ENCODE measurements at places on chromosomes 7 and 10.

- peak; percentile 57 for DNase-seq
Observed at GRCh38 chr10:70815504-70816219, at the start of gene SGPL1. Gene SGPL1 (plus strand): TSS chr10:70815948. CDS start chr10:70816854, 906 bp downstream.

DNA sequence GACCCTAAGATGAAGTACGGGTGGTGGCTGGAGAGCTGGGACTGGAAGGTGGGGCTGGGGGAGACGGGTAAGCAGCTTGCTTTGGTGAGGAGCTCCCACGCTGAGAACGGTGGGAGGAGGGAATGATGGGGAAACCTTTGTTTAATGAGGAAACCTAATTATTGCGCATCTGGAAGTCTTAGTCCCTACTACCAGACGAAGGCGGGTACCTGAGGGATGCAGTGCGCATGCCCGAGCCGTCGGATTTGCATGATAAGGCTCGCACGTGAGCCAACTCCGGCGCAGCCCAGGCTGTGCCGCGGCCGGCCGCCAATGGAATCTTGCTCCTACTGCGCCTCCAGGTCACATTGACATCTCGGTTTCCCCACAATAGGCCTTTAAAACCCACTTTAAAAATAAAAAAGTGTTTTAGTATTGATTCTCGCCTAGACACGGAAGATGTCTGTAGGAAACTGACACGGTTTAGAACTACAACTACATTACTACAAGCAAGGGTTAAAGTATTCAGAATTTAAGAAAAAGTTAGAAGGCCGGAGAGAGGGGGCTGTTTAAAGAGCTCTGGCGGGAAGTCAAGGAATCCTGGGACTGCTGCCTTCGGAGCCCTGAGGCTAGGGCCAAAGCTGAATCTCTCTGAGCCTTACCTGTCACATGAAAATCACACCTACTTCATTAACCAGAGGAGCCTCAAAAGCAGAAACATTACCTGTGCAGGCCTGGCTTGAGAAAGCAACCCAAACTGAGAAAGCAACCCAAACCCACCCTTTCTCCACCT is 12.1 kb upstream of the DLX6 start:
- DNase-seq, result no peak

DNA sequence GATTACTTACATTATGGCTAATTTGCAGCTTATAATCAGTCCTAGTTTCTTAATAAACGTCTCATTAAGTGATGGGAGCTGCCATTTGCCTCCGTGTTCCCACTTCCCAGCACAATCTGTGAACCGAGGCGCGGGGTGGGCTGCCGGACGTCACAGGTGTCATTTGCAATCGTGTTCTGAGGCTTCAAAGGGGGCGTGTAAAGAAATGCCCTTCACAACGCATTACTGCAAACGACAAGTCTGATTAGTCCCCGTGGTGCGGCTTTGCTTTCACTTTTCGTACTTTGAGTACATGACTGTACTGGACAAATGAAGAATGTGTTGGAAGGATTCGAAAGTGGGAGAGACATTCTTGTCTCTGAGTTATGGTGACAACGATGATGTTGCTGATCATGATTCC is 614.2 kb upstream of the ADARB2 start:
- no peak for DNase-seq

- DNase-seq, result no peak
Observed at GRCh38 chr10:102785818-102786217, 42.1 kb downstream of the WBP1L start.

DNA sequence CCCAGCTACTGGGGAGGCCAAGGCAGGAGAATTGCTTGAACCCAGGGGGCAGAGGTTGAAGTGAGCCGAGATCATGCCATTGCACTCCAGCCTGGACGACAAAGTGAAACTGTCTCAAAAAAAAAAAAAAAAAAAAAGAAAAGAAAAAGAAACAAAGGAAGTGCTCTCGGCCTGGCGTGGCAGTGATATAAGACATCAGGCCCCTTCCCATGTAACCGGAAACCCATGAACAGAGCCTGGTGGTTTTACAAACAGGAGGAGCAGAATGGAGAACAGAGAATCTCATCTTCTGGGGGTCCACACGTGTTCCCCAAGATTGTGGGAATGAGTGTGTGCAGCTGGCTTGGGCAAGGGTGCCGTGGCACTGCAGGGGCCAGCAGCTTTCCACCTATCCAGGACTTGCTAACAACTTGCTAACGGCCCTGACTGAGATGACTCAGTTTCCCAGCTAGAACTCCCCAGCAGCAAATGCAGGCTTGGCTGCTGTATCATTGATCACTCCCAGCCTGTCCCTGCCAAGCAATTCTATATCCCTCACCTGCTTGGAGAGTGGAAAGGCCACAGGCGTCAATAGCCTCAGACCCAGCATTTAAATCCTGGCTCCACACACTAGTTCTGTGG is 103.0 kb downstream of the COL26A1 start:
- DNase-seq, result no peak

DNA sequence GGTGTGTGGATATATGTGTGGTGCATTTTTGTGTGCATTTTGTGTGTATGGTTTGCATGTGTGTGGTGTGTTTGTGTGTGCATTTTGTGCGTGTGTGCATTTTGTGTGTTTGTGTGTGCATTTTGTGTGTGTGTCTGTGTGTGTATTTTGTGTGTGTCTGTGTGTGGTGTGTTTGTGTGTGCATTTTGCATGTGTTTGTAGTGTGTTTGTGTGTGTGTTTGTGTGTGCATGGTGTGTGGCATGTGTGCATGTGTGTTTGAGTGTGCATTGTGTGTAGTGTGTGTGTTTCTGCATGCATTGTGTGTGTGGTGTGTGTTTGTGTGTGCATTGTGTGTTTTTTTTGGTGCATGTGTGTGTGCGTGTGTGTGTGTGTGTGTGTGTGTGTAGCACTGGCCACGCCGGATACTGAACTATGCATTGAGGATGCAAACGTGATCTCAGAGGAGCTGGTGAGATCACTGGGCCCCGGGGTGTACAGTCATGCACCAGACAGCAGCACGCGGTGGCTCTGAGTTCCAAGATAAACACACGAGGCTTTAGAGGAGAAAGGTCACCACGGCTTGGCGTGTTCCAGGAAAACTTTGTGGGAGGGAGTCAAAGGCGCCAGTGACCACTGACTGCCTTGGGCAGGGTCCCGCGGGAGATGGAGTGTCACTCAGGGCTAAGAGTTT is 106.6 kb upstream of the SHH start:
- peak; percentile 66 for DNase-seq

DNA sequence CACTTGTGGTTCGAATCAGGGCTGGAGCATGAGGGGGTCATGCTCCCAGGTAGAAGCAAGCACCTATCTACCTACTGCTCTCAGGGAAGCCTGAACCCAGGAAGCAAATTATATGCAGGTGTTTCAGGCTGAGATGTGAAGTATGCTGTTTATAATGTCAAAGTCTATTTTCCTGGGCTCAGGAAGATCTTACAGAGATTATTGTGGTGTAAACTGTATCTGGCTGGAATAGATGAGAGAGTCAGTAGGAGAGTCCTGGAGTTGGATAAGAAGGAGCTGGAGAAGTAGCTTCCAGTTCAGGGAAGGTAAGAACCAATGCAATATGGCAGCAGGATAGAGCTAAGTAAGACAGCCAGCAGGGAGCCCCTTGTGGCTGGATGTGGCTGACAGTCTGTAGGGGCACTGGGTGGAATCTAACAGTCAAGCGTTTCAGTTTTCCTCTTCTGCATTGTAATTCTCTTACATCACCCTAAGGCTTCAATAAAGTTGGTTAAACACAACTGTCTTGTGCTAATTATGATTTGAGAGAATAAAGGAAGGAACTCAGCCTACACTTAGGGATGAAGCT is 105.9 kb upstream of the EEPD1 start:
- no peak for DNase-seq

DNA sequence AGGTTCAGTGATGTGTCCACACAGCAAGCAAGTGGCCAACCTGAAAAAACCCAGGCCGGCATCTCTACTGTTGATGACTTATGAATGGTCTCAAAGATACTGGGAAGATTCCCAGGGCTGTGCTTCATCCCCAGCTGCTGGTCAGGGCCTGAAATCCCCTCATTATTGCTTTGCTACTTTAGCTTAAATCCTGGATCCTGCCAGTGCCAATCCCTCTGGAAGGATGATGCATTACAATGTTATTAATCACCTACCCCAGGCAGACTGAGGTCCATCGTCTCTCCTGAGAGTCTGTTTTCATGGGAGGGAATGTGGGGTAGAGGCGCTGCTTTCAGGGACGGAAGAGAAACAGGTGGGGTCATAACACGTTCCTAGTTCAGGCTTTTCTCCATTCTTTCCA is 371.6 kb downstream of the RPS24 start:
- DNase-seq, result no peak

DNA sequence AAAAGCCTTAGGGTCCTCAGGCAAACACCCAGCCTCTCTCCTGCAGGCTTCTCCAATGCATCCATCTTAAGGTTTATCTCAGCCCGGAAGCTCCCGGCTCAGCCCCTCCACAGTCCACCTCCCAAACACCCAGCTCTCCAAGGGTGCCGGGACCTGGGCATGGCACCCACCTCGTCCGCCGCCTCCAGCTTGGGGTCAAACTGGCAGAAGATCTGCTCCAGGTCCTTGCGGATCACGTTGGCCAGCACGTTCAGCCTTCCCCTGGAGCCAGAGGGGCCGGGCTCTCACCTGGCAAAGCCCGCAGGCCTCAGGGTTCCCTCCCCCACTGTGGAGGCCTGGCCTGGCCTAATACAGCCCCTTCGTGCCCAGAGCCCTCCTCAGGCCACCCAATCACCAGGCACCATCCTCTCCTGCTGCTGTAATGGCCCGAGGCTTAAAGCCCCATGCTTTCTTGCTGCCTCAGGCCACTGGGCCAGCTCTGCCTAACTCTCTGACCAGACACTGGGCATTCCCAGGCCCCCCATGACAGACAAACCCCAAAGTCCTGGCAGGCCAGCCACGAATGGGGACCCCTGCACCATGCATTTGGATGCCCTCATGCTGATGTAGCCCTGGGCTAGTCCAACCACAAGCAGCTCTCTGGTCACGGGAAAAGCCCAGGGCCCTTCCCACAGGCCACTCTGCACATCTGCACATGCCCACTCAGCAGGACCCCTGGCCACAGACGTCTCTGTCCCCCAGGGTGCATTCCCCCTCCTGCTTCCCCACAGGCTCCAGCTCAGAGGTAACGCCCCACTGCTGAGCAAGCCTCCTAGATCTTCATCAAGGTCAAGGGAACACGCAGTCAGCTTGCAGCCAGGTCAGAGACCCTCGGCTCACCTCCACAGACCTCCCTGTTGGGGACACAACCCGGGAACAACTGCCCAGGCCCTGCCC is 12.3 kb downstream of the OGDHL start:
- no peak for DNase-seq

DNA sequence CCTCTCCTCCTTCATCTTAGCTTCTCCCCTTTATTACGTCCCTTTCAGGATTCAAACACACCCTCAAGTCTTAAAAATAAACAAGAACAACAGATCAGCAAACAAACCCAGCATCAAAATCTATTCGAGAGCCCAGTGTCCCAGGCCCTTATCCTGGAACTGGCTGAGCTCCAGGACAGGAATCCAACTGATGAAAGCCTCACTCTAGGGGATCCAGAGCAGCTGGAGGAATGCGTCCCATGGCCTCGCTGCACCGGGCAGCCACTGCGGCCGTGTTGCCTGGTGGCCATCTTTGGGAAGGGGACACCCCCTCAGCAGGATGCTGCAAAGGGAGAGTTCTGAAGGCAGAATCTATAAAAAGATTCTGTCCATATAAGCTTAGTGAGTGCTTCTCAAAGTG is 156.5 kb upstream of the BMPER start:
- no peak for DNase-seq

DNA sequence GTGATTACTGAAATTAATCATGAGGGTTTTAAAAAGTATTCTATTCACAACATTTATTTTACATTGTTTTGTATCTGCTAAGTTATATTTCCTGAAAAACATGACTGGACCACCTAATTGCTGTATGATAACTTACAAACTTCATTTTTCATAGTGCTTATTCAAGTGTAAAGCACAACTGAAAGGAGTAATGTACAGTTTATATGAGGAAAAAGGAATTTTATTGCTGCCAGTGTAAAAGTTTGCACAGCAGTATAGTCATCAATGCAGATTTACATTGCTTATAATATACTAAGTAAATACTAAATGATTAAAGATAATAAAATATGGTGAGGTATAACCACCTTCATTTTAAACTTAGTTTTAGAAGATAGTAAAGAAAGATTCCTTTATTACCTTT is 4.0 kb downstream of the PTEN start:
- no peak for DNase-seq

DNA sequence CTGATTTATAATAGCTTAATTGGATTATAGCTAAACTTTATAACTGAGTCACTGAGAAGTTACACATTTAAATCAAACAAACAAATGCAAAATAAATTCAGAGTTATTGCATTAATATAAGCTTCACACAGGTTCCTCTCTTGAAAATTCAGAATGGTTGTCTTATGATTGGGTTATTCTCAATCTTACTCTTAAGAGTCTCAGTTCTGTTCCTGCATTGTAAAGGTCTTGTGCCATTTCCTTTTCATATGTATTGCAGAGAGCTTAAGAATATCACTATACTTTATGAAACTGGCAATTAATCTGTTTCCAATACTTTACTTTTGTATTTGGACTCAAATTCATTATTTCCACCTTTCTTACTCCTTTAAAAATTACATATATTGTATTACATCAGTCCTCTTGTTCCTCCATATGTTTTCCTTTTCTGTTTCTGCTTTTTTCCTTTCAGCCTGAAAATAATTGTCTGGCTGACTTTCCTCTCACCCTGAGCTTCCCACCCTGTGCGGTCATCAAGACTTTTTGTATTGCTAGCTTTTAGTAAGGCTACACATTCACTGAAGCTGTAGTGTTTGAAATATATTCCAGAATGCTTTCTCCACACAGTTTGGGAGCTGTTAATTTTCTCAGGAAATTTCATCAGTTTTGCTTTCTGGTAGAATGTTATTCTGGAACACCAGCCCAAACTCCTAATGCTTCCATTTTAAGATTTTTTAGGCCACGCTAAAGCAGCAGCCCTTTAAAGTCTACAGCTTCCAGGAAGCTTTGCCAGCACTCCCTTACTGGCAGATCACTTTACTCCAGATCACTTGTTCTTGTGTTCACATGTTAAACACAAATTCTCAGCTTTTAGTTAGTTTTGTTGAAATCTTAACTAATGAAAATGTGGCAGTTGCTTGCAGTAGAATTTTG is 139.4 kb downstream of the KCND2 start:
- no peak for DNase-seq

- no peak for DNase-seq
Observed at GRCh38 chr10:22854935-22855421, 72.9 kb upstream of the ARMC3 start.

GRCh38 chr7:140625908-140626868 is 14.4 kb downstream of the DENND2A start:
- peak; percentile 55 for DNase-seq

DNA sequence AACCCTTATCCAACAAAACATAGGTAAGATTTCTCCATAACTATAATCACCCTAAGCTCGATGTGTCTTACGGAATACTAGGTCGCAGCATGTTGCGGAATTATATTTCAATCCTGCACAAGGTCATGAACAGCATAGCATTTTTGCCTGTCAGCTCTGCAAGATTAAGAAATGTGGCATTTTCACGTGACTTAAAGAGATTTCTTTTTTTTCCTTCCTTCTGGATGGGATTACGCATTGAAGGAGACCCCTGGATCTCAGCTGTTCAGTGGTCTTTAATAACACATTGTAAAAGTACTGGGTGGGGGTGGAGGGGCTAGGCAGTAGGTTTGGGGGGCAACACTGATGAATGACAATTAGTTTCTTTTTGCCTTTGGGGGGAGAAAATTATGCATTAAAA is 106.7 kb downstream of the CUBN start:
- DNase-seq, result no peak

GRCh38 chr7:24057243-24057642 is 226.7 kb upstream of the NPY start:
- DNase-seq, result no peak

- DNase-seq, result no peak
Observed at GRCh38 chr10:14564268-14564744, 210.4 kb downstream of the FAM107B start.
